Right atrium auricular region (tissue), 2 donors: ENCODE measurements at places on chromosomes 16 and 17. TPM values are rescaled to one million over a fixed set of nuclear protein-coding genes. Genes with fewer than 3 reads are reported as not detected.

Gene GNGT2
- total RNA-seq = 1.4 TPM

- no peak for DNase-seq
- H3K27me3 ChIP-seq = no peaks in the 10 kb centered on the region
- peaks cover 12% of the 10 kb centered on the region for H3K4me1 ChIP-seq
- peak overlapping the region; percentile 63 for H3K27ac ChIP-seq
Measured at GRCh38 chr16:81237942-81238295, 570 bp upstream of the BCO1 start.

GRCh38 chr16:67349172-67349571, 22.6 kb downstream of the LRRC36 start:
- no peak for DNase-seq
- no peak overlapping the region for H3K27ac ChIP-seq
- no peaks in the 10 kb centered on the region for H3K36me3 ChIP-seq
- no peak overlapping the region for H3K4me3 ChIP-seq
- no peaks in the 10 kb centered on the region for H3K4me1 ChIP-seq

GRCh38 chr16:81514568-81515258, 70.1 kb downstream of the CMIP start:
- no peaks in the 10 kb centered on the region for H3K36me3 ChIP-seq
- H3K27ac ChIP-seq = no peak overlapping the region
- H3K4me1 ChIP-seq = no peaks in the 10 kb centered on the region

DNA sequence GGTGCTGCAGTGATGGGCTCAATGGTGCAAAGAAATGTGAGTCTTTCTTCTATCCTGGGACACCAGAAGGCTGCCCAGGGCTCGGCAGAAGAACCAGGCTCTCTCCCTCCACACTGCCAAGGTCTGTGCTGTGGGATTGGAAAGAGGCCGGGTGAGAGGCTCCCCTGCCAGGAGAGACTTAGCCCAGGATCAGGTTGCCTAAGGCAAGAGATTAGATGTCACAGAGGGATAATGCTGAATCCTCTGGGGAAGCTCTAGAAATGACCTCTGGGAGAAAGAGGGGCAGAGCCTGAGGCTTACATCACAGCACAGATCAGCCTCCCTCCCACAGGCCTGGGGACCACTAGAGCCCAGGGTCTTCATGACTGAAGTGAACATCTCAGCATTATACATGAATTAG, 5.7 kb upstream of the DOC2B start:
- peaks cover 6% of the 10 kb centered on the region for H3K4me1 ChIP-seq
- H3K36me3 ChIP-seq = no peaks in the 10 kb centered on the region
- H3K4me3 ChIP-seq = no peak overlapping the region

GRCh38 chr16:75514296-75514695, 19.1 kb upstream of the CHST6 start:
- no peaks in the 10 kb centered on the region for H3K27me3 ChIP-seq
- peaks cover 7% of the 10 kb centered on the region for H3K4me1 ChIP-seq
- H3K27ac ChIP-seq = no peak overlapping the region
- H3K4me3 ChIP-seq = no peak overlapping the region
- H3K36me3 ChIP-seq = no peaks in the 10 kb centered on the region
- no peak for DNase-seq

Gene ZSWIM7
- 20.9 TPM for total RNA-seq

- peak within 1 kb of the TSS; percentile 82 for H3K27ac ChIP-seq
- no peaks in the 10 kb centered on the region for H3K27me3 ChIP-seq
- H3K36me3 ChIP-seq = no peaks in the 10 kb centered on the region
- peak; percentile 87 for DNase-seq
- H3K4me3 ChIP-seq = peak within 1 kb of the TSS; percentile 46
Measured at GRCh38 chr17:62627219-62627903, at the start of gene MRC2. TSS of gene MRC2 (plus strand) at chr17:62627670. CDS start at chr17:62627803, 133 bp downstream.

DNA sequence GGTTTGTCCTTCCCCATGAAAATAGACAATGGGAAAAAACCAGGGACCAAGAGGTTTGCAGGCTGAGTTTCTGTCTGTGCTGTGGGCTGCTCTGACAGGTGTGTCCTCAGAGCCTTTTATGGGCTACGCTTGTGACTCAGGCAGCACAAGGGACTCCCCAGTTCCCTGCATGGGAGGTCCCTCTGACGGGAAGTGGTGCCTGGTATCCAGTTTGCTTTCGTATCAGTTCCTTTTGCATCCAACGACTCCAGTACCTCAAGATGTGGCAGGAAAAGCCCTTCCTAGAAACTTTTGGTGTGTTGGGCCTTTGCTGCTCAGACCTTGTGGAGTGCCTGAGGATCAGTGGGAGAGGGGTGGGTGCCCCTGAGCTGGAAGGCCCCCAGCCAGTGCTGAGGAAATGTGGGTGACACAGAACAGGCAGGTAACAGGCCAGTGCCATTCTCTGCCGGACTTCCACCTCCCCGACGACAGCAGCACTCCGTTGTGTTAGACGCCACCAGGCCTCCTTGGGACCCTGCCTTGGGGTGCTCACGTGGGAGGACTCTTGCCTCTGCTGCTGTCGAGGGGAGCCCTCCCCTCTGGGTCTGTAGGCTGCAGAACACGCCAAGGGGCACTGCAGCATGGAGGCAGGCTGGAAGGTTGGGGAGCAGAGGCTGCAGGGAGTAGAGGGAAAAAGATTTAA, 38.4 kb upstream of the IRF8 start:
- peak; percentile 54 for DNase-seq
- H3K36me3 ChIP-seq = no peaks in the 10 kb centered on the region
- no peaks in the 10 kb centered on the region for H3K27me3 ChIP-seq
- H3K4me3 ChIP-seq = no peak overlapping the region
- no peaks in the 10 kb centered on the region for H3K4me1 ChIP-seq
- no peak overlapping the region for H3K27ac ChIP-seq

- no peaks in the 10 kb centered on the region for H3K4me1 ChIP-seq
- H3K36me3 ChIP-seq = no peaks in the 10 kb centered on the region
- no peak overlapping the region for H3K4me3 ChIP-seq
- no peak for DNase-seq
- no peaks in the 10 kb centered on the region for H3K27me3 ChIP-seq
- H3K27ac ChIP-seq = no peak overlapping the region
Measured at GRCh38 chr16:17076092-17076754, 394.5 kb downstream of the XYLT1 start.

Gene SLC2A4
- 70.3 TPM for total RNA-seq

DNA sequence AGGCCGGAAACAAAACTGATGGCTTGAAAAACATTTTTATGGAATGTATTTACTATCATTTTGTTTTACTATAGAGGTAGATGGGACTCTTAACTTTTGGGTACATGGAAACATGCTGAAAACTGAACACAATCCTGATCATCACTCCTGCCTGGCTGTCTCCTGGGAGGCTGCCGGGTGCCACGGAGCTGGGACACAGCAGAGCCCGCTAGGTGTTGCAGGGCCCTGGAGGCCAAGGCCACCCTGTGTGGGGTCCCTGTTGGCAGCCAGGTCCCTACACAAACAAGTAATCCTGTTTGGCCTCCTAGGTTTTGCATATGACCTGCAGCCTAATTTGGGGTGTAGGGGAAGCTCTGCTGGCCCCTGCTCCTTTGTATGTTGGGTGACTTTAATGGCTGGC, 17.5 kb downstream of the PLD6 start:
- H3K36me3 ChIP-seq = peaks cover 24% of the 10 kb centered on the region
- H3K4me1 ChIP-seq = no peaks in the 10 kb centered on the region
- no peak overlapping the region for H3K27ac ChIP-seq
- no peak overlapping the region for H3K4me3 ChIP-seq

- no peak overlapping the region for H3K4me3 ChIP-seq
- no peak overlapping the region for H3K27ac ChIP-seq
- no peak for DNase-seq
- no peaks in the 10 kb centered on the region for H3K27me3 ChIP-seq
Measured at GRCh38 chr17:81641825-81642489, 5.0 kb downstream of the TSPAN10 start.

DNA sequence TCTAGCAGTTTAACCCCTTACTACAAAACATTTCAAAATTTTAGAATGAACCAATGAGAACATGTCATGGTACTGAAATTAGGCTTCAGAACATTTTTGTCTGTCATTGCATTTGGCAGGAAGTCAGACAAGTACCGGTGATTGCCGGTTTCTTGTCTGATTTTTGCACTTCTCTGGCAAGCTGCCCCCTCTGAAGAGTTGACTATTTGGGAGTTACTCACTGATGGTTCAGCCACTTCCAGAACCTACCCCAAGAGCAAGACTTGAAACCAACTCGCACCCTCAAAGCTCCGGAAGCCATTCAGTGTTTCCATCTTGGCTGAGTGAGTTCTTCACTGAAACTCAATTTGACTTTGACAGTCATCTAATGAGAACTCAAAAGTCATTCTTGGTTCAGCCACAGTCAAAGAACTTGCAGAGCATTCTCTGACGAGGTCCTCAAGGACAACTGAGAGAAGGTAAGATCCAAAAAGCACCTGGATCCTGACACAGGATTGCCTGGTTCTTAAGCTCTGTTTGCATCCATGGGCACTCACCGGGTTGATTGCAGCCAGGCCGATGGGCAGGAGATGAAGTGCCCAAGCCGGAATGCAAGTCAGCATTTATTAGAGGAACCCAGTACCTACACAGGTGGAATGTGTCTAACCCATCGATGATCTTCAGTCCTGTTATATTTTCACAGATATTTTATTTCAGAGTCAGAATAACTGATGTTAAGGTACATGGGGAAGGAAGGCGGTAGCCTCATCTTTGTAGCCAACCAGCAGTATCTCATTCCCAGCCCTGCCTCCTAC, 93.6 kb downstream of the USP22 start:
- no peak overlapping the region for H3K27ac ChIP-seq
- no peaks in the 10 kb centered on the region for H3K27me3 ChIP-seq
- no peaks in the 10 kb centered on the region for H3K4me1 ChIP-seq
- no peaks in the 10 kb centered on the region for H3K36me3 ChIP-seq
- DNase-seq = no peak

- no peaks in the 10 kb centered on the region for H3K36me3 ChIP-seq
- no peaks in the 10 kb centered on the region for H3K4me1 ChIP-seq
- peak overlapping the region; percentile 76 for H3K27ac ChIP-seq
- no peaks in the 10 kb centered on the region for H3K27me3 ChIP-seq
Measured at GRCh38 chr17:68792873-68793272, 162.3 kb downstream of the ABCA8 start.

DNA sequence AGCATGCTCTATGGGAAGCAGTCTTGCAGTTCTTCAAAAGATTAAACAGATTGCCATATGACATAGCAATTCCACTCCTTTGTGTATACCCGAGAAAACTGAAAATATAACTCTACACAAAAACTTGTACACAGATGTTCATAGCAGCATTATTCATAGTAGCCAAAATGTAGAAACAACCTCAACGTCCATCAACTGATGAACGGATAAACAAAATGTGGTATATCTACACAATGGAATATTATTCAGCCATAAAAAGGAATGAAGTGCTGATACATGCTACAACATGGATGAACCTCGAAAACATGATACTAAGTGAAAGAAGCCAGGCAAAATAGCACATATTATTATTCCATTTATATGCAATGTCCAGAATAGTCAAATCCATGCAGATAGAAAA, 221.2 kb upstream of the PSMD7 start:
- no peaks in the 10 kb centered on the region for H3K27me3 ChIP-seq
- no peaks in the 10 kb centered on the region for H3K36me3 ChIP-seq
- no peak overlapping the region for H3K4me3 ChIP-seq
- no peak overlapping the region for H3K27ac ChIP-seq
- H3K4me1 ChIP-seq = no peaks in the 10 kb centered on the region

DNA sequence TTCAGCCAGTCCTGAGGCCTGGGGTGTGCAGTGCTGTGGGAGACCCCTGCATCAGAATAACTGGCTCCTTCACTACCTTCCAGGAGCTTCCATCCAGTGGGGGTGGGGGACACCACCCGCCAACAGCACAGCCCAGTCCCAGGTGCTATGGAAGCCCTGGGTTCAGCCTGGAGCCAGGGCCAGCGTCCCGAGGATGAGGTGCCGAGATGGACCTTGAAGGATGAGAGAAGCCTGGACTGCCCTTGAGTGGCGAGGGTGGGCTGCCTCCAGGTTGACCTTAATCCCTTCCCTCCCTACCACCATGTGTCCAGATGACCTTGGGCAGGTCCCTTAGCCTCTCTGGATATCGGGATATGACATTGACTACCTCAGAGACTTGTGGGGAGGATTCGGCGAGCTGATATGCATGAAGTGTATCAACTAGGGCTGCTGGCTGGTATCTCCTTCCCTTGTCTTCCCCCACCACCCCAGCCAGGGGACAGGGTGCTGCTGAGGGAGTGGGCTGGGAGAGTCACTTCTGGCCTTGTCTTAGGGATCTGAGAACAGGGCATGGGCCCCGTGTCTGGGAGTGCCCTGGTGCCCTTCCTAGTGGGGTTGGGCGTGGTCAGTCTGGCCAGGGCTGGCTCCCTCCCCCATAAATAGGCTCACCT, 14.2 kb upstream of the LASP1NB start:
- no peaks in the 10 kb centered on the region for H3K27me3 ChIP-seq
- H3K36me3 ChIP-seq = peaks cover 23% of the 10 kb centered on the region
- H3K4me3 ChIP-seq = no peak overlapping the region

DNA sequence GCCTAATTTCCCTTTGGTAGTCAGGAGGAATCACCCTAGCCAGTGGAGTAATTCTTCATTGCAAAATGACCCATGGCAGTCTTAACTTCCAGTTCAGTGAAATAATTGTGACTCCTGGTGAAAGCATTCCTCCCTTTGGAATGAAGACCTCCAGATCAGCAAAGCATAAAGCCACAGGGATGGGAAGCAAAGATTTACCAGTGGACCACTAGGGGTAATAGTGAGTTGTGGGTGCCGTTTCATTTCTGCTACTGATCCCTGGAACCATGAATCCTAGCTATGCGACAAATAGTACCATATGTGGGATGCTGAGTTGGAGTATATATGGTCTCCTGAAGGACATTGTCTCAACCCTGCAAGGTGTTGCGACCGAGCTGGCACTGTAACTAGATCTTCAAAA, 13.7 kb downstream of the DYNLL2 start:
- no peaks in the 10 kb centered on the region for H3K4me1 ChIP-seq
- H3K27ac ChIP-seq = no peak overlapping the region
- peaks cover 9% of the 10 kb centered on the region for H3K36me3 ChIP-seq
- no peaks in the 10 kb centered on the region for H3K27me3 ChIP-seq

DNA sequence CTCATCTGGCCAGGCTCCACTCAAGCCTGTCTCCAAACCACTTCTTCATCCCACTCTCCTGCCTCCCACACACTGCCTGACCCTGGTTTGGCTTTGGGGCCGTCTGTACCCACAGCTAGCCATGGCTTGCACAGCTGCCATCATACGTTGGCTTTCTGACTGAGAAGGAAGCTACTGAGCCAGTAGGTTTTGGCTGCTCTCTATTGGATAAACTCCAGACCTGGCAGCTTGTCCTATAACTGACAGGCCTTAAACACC, 3.9 kb downstream of the MIF4GD start:
- no peaks in the 10 kb centered on the region for H3K4me1 ChIP-seq
- H3K36me3 ChIP-seq = peaks cover 45% of the 10 kb centered on the region
- no peak overlapping the region for H3K27ac ChIP-seq

GRCh38 chr16:3292604-3293003, 9.3 kb downstream of the ZNF263 start:
- H3K36me3 ChIP-seq = peaks cover 58% of the 10 kb centered on the region
- H3K27me3 ChIP-seq = no peaks in the 10 kb centered on the region
- DNase-seq = no peak
- H3K4me3 ChIP-seq = no peak overlapping the region

DNA sequence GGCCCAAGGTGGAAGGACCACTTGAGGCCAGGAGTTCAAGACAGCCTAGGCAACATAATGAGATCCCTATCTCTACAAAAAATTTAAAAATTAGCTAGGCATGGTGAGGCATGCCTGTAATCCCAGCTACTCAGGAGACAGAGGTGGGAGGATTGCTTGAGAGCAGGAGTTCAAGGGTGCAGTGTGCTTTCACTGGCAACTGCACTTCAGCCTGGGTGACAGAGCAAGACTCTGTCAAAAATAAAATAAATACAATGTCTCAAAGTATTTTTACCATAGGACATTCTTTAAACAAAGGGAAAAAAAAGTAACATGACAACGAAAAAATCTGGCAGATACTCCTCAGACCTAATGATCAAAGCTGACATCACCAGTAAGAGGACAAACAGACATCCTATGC, 72.6 kb downstream of the FBXL20 start:
- H3K36me3 ChIP-seq = no peaks in the 10 kb centered on the region
- H3K27ac ChIP-seq = no peak overlapping the region
- H3K4me1 ChIP-seq = no peaks in the 10 kb centered on the region
- H3K4me3 ChIP-seq = no peak overlapping the region
